ENCODE measurements at places on chromosomes 16 and 17. TPM values are rescaled to one million over a fixed set of nuclear protein-coding genes. Genes with fewer than 3 reads are reported as not detected.

- DNase-seq, result no peak
Measured at GRCh38 chr16:56515665-56516064, 4.2 kb downstream of the BBS2 start.

DNA sequence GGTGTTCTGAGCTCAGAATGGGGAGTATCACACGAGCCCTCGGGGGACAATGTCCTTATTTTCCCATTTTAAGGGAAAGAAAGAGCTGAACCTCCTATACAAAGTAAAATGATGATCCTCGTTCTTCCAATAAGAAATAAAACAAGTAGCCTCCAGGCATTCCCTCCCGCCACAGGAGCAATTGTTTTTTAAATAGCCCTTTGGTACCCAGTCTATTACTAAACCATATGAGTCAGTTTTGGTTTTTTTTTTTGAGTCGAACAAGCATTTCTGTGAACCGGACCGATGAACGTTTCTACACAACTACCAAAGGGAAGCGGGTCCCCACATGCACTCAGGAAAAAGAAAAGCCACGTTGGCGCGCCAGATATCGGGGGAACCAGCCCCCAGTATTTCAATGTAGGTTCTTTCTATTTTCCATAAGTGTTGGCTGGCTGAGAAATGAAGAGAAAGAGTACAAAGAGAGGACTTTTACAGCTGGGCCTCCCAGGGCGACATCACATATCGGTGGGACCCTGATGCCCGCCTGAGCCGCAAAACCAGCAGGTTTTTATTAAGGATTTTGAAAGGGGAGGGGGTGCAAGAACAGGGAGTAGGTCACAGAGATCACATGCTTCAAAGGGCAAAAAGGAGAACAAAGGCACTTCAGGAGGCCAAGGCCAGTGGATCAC is 3.8 kb upstream of the DCXR start:
- DNase-seq, result no peak

DNA sequence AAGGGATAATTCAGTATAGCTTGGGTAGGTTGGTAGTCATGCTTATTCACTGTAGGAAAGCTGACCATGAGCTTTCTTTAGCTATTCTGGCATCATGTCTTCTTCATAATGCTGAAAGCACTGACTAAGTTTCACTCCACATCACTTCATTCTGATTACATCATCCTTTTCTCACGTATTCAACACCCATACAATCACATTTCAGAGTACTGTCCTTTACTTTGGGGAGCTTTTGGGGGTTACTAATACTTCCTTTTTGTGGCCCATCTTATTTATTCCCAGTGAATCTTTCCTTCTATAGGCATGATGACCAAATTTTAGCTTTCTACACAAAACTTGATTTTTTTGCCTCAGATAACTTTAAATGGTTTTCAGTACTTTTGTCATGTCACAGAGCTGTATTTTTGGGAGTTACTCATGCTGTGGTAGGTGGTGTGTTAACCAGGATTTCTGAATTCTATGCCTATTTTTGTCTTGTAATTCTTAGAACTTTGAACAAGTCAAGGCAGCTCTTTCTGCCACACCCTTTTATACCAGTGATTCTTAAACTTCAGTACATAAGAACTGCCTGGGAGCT is 23.5 kb downstream of the TADA2A start:
- no peak for DNase-seq

DNA sequence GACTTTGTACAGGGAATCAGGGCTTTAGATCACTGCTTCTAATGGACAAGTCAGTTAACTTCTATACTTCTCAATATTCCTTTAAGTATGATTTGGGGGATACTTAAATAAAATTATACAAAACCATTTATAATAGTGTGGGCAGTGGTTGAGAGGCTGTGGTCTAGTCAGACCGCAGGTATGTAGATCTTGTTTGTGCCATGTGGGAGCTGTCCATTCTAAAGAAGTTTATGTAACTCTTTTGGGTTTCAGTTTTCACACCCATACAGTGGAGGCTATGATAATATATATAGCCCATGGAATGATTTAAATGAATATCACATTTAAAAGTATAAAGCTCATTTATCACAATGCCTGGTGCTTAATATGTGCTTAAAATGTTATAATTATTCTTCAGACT is 654.3 kb upstream of the KIF2B start:
- no peak for DNase-seq

- no peak for DNase-seq
Measured at GRCh38 chr17:28228109-28228840, 90.7 kb upstream of the TMEM97 start.

DNA sequence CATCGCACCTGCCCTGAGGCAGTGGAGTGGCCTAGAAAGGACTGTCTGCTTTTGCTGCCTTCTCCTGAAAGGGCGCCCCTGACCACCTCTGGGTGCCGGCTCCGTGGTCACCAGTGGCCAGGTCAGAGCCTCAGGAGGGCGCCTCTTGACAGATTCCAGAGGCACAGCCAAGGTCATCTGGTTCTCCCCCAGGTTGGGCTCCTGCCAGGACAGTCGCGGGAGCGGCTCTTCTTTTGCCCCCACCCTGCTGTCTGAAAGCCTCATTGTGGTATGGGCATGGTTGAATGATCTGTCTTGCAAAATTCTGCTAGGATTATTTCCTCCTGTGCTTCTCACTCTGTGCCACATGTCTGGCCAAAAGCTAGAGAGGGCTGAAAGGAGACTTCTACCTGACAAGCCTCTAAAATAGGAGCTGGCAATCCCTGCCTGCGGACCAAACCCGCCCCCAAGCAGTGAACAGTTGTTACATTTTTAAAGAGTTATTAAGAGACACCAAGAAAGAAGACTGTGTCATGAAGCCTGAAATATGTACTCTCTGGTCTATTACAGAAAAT is 82.8 kb downstream of the SNX29 start:
- DNase-seq, result no peak

DNA sequence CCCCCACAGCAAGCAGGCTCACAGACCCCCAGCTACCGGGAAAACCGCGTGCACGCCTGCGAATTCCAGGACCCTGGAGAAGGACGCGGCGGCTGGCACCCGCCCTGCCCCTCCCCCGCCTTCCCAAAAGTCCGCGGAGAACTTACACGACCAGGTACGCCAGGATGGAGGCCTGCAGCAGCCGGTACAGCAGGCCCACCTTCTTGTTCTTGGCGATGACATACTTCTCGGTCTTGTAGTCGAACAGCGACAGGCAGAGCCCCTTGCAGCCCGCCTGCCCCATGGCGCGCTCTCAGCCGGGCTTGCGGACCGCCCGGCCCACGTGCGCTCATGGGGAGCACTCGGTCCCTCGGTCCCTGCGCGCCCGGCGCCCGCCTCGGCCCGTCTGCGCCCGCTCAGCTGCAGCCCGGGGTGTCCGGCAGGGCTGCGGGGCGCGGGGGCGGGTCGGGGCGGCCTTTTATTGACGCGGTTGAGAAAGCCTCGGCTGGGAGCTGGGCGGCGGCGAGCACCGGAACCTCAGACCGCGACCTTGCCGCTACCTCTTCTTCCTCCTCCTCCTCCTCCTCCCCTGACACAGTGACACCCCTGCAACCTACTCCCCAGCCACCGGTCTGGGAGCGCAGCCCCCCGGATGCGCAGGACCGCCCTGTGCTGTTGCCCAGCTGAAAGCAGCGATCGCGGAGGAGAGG is at the start of gene P2RX5:
P2RX5 (minus strand) TSS at position 433 of the 689 bp plus-strand sequence; CDS start at position 283, 150 bp downstream.
- DNase-seq, result peak; percentile 41

GRCh38 chr17:33725675-33726271 is 432.7 kb upstream of the ASIC2 start:
- peak; percentile 21 for DNase-seq

GRCh38 chr16:1871974-1872635 is at the start of gene MEIOB:
Gene MEIOB (minus strand): TSS chr16:1872164. CDS start chr16:1868175, 3,989 bp downstream.
- DNase-seq, result peak; percentile 58

DNA sequence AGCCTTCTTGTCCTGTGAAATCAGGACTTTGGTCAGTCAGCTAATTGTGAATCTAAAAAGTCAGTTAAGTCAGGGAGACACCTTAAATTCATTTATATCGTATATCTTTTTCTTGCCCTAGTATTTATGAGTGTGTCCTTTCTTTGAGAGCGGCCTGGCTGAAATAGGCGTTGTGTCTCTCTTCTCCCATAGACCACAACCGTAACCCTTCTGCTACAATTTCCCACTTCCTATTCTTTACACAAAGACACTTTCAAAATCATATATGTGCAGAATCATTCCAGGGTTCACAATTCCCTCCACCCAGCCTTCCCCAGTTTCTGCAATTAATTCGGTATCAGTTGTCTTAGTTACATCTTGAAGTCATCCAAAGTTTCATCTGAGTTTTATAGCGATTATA is 14.0 kb upstream of the COTL1 start:
- no peak for DNase-seq

- no peak for DNase-seq
Measured at GRCh38 chr16:20866145-20866772, 33.9 kb downstream of the DCUN1D3 start.

DNA sequence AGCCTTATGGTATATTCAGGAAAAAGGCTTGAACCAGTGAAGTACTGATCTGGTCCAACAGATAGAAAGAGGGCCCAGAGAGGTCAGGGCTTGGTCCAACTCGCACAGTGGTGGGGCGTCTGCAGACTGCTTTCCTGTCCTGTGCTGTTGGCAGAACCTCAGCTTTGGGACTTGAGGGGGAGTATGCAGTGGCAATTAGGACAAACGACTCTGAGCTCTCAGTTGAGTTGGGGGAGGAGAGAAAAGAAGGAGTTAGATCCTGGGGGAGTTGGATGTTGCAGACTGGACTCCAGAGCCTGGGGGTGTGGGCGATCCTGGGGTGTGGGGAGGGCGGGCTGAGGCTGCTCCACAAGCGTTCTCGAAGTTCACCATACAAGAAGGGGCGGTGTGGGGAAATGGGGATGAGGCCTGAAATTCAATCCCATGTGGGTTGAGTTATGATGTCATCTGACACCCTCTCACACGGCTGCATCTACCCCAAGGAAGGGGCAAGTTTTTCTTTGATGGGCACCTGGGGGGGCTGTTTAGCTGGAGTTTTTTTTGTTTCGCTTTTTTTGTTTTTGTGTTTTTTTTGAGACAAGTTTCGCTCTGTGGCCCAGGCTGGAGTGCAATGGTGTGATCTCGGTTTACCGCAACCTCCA is 14.6 kb downstream of the GRB7 start:
- DNase-seq, result no peak

GRCh38 chr16:64586781-64587180 is 535.1 kb downstream of the CDH11 start:
- DNase-seq, result no peak

DNA sequence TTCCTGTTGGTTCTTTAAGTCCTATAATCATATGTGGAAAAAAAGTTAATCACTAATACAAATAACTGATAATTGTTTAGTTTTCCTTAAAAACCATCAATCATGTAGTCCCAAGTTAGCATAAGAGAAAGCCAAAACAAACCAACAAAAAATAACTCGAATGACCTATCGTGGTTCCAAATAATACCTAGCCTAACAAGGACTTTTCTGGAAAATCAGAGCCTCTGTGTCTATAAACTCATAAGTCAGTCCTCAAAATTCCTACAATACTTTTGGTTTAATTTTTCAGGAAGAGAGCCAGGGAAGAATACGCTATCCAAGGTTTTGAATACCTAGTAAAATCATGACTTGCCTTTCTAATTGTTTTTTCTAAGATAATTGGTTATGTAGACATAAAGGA is 975.3 kb upstream of the SOX9 start:
- no peak for DNase-seq

- DNase-seq, result no peak
Measured at GRCh38 chr17:50656509-50656908, 21.8 kb downstream of the ABCC3 start.

- DNase-seq, result no peak
Measured at GRCh38 chr17:51004249-51004648, 116.4 kb downstream of the SPAG9 start.

DNA sequence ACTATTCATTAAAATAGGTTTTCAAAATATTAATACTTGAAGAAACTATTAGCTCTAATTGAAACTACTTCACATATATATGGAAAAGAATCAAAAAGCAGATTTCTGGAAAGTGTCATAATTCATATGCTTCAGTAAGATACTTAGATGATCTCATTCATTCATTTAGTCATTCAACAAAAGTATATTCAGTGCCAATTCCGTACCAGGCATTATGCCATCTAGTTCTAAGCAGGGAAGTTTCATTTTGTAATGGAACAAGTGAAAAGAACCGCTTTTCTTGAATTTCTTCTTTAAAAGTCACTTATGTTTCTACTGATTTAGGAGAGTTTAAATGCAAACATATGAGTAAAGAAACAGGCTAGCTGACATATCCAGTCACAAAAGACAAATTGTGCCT is 118.3 kb upstream of the FAM20A start:
- no peak for DNase-seq

DNA sequence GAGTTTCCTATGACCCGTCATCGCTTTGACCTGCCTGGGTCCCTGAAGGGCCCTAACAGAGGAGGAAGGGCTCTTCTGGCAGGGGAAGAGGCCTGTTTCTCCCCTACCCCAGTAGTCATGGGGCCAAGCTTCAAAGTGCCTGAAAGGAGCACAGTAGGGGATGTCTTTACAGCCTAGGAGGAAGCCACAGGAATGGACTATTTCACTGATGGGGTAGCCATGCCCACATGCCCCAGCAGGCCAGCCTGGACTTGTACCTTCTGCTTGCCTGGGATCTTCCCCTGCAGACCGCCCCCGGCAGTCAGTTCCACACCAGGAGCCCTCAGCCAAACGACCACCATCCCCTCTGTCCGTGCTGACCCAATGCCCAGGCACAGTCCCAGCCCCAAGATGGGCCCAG is 41.8 kb upstream of the PEMT start:
- DNase-seq, result no peak

- peak; percentile 53 for DNase-seq
Measured at GRCh38 chr16:67284699-67285646, 5.6 kb downstream of the PLEKHG4 start.

DNA sequence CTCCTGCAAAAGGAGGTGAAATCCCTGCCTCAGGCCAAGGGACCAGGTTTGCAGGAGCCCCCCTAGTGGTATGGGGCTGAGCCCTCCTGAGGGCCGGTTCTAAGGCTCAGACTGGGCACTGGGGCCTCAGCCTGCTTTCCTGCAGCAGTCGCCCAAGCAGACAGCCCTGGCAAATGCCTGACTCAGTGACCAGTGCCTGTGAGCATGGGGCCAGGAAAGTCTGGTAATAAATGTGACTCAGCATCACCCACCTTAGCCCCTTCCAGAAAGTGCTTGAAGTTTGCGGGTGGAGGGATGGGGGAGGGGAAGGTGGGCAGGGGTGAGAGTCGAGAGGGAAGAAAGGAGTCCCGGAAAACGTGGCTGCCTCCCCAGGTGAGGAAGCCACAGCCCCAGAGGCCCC is 2.1 kb downstream of the MC1R start:
- DNase-seq, result no peak

GRCh38 chr17:3583456-3583855 is 25.8 kb downstream of the TRPV1 start:
- DNase-seq, result no peak

The ZNF423 gene
- 10.5 TPM for total RNA-seq

The CA7 gene
- total RNA-seq, result 157 TPM

The UMOD gene
- not detected for total RNA-seq

The SOCS1 gene
- total RNA-seq, result 4.7 TPM

The USP22 gene
- 145 TPM for total RNA-seq

The KRTAP4-4 gene
- not detected for total RNA-seq

The RPH3AL gene
- 42.3 TPM for total RNA-seq
